ENCODE measurements at places on chromosomes 5 and 9.

DNA sequence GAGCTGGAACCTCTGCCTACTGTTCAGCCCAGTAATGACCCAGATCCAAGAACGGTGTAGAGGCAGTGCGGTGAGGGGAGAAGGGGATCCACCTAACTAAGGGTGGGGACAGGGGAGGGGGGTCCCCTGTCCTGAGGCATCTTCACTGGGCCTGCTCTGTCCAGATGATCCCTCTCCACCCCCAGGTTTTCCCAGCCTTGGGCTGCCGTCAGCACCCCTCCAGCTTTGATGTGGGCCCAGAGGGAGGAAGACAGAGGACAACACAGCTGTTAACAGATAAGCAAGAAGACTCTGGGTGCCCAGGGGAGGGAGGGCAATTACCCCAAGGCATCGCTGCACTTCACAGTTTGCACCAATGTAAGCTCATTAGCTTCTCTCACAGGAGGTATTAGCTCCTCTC, 19.3 kb downstream of the BICD2 start:
- DNase-seq, result no peak

GRCh38 chr9:71814815-71815214, 46.5 kb upstream of the CEMIP2 start:
- no peak for DNase-seq

DNA sequence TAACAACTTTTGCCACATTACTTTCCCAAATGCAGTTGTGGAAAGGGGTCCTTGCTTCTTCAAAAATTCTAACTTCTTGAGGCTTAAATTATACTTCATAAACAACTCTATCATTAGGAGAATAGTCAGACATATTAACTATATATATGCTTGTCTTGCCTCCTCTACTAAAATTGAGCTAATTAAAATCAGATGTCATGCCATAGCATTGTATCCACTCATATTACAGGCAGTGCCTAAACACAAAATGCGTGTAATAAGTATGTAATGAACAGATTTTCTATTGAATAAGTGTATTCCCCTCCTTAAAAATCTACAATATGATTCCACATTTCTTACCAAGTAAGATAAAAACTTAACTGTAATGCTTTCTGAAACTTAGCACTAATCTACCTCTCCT, 204.5 kb downstream of the PLK2 start:
- no peak for DNase-seq

DNA sequence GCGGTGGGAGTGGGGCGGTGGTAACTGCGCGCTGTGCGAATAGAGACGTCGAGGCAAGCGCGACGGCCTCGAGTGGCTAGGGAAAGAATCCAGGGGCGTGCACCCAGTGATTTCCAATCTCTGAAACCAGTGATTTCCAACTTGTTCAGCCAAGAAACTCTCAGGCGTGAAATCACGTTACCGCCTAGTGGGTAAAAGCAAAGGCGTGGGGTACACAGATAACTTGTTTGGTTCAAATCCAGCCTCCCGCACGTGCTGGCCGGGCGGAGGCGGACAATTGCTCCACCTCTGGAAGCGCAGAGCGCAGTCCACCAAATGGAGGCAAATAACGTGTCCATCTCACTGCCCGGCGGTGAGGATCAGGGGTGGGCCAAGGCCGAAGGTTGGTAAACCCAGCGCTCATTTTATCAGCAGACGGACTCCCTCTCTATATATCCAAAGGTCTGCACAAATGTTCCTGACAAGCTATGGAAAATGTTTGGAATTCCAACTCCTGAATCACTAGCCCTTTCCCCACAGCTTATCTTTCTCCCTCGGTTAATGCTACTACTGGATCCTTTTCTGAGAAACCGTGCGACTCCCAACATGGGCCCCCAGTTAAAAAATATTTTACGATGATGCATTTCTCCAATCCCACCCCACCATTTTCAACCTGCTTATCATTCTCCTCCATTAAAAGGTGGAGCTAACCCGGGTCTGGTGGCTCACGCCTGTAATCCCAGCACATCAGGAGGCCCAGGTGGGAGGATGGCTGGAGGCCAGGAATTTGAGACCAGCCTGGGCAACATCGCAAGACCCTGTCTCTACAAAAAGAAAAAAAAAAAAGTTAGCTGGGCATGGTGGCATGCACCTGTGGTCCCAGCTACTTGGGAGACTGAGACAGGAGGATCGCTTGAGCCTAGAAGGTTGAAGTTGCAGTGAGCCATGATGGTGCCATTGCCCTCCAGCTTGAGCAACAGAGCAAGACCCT, 950 bp upstream of the FNBP1 start:
- DNase-seq, result no peak

All from activated CD4-positive, CD25-positive, alpha-beta regulatory T cell (primary cell).